ENCODE measurements at places on chromosomes 1 and 21. TPM values are rescaled to one million over a fixed set of nuclear protein-coding genes. Genes with fewer than 3 reads are reported as not detected.

The HPDL gene
- 0.40 TPM for total RNA-seq

The PPFIA4 gene
- 1.1 TPM for total RNA-seq

The SESN2 gene
- total RNA-seq = 7.7 TPM

The PHF13 gene
- total RNA-seq = 22.8 TPM

The TNFRSF1B gene
- 34.2 TPM for total RNA-seq

Measured in gastroesophageal sphincter (tissue), 4 donors.